ENCODE measurements at places on chromosomes 13 and 19.
A peak's percentile ranks its signal among the peaks of the same experiment; 100 is the strongest.

DNA sequence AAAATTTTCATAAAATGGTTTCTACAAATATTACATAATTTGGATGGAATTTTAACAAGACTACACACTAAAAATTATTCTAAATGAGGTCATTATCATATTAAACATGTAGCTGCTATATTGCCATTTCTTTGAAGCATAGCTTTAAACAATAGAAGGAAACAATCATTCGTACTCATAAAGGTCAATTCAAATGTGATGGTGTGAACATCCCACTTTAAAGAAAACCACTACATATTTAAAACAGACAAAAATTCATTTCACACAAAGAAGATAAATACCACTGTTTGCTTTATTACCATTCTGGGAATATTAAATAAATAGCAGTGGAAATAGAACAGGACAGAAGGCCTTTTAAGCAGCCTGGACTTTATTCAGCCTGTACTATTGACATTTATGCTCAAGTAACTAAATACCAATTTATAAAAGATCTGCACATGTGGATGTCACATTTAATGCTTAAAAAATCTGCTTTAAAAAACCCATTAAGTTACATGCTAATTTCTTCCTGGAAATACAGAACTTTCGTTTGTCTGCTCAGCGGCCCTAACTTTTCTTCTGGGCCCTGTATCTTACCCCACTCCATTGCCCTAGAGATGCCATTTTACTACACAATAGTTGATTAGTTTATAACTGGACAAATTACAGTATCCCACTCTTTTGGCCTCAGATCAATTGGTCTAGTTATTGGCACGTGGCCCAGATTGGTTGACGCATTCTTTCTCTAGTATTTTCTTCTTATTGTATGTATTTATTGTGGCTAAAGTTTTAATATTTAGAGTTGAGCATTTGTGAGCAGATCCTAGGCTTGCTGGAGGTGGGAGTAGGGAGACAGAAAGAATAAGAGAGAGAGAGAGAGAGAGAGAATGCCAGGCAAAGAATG, 215.1 kb upstream of the SPRY2 start:
- no peak for DNase-seq

DNA sequence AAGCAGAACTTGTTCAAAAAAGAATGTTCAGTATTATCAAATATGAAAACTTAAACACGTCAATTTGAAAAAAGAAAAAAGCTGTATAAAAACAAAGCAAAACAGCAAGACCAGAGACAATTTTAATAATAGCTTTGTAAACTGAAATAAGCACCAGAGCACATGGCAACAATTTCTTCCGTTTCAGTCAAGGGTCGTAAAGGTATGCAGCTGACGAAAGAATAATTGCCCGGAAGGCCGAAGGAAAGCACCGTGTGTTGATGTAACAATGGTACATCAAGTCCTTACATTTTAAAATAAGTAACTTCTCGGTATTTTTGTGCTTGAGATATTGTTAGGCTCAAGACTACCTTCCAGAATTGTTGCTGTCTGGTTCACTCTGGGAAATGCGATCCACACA, 1.7 kb downstream of the PROSER1 start:
- DNase-seq = no peak

- no peak for DNase-seq
These were observed 36.9 kb downstream of the NAXD start for GRCh38 chr13:110652231-110652730.

DNA sequence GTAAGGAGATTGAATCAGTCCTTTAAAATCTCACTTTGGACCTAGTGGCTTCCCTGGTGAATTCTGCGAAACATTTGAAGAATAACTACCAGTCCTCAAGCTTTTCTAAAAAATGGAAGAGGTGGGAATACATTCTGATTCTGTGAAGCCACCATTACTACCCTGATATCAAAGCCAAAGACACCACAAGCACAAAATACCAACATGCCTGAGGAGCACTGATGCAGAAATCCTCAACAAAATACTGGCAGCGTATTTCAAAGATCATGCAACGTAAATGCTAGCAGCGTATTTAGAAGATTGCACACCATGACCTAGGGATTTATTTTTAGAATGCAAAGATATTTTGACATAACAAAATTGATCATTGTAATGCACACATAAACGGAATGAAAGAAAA, 14.4 kb downstream of the ATP4B start:
- DNase-seq = no peak

DNA sequence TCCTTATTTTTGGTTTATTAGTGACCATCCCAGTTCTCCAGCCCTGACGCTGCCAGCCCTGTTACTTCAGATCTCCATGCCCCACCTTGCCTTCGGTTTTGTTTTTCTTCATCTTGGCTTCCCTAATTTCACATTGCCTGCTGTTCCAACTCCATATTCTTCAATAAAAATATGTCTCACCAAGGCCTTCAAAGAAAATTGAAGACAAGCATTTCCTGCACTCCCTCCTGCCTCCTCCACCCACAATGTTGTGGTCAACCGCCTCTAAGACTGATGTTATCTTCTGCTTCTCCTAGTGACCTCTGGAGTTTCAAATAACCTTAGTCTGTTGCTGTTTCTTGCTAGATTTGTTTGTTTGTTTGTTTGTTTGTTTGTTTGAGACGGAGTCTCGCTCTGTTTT, 14.6 kb downstream of the PLD3 start:
- no peak for DNase-seq

DNA sequence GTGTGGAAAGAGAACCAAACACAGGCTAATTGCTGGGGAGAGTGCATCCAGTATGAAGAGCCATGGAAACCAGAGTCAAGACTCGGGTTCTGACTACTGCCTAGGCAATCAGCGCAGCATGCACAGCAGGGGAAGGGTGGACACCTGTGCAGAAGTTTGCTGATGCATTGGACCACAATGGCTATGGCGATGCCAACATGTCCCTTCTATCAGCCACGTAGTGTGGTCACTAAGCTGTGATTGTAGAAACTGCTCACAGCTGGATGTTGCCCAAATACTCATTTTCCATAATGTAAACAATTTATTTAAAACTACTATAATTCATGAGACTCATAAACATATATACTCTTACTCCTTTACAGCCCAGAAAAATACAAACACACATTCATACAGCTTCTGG, 1718.2 kb downstream of the EFNB2 start:
- DNase-seq = no peak

GRCh38 chr19:56660381-56661107, 11.0 kb downstream of the ZNF835 start:
- DNase-seq = no peak

GRCh38 chr13:106548064-106548696, 12.7 kb upstream of the EFNB2 start:
- DNase-seq = no peak

GRCh38 chr13:108304170-108305016, 34.9 kb downstream of the TNFSF13B start:
- no peak for DNase-seq

GRCh38 chr13:27794921-27795717, 2.8 kb downstream of the GSX1 start:
- DNase-seq = no peak

DNA sequence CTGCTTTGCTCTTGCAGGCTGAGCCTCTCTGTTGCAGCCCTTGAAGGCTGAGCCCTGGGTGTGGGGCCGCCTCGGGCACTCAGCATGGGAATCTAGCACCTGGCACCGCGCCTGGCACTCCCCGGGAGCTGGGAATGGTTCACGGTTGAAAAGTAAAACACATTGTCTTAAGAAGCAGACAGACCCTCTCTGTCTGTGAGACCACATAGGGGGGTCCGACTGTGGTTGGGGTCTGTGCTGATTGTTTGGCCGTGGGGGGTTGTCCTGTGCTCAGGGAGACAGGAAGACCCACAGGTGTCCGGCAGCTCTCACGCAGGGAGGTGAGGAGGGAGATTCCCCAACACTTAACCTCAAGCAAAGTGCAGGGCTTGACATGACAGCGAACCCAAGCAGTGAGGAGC, 64.8 kb downstream of the SOX1 start:
- no peak for DNase-seq

DNA sequence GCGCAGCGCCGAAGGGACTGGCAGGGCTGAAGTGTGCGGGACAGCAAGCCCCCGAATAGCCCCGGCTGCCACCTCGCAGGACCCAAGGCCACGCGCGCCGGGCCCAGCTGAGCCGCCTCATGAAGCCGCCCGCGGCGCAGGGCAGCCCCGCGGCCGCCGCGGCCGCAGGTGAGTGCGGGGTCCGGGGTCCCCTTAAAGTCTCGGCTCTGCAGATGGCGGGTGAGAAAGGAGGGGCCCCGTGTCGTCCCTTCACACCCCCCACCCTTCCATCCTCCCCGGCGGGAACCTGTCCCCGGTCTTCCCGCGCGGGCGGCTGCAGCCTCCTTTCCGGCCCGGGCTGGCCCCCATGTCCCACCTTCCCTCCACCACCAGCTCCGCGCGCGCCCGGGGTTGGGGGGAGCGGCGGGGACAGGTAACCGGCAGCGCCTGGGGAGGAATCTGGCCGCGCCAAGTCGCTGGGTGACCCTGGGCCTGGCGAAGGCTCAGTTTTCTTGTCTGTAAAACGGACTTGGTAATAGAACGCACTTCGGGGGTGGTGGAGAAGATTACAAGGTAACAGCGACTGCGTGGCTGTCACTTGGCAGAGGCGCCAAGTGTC, 338 bp downstream of the RGCC start:
- peak; percentile 21 for DNase-seq

- no peak for DNase-seq
These were observed 934.4 kb upstream of the SLITRK1 start for GRCh38 chr13:84816567-84817105.

GRCh38 chr19:48738557-48739403, 1.6 kb downstream of the RASIP1 start:
- DNase-seq = peak; percentile 98

DNA sequence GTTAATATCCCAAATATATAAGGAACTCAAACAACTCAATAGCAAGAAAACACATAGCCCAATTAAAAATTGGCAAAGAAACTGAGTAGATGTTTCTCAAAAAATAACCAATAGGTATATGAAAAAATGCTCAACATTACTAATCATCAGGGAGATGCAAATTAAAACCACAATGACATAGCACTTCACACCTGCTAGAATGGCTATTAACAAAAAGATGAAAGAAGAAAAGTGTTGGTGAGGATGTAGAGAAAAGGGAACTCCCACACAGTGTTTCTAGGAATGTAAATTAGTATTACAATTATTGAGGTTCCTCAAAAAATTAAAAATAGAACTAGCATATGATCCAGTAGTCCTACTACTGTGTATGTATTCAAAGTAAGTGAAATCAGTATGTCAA, 1212.8 kb downstream of the DIAPH3 start:
- DNase-seq = no peak

Measured in HEK293T (cell line).